NCI-H446 treated with DMSO at 0.1 percent for 48 hours (cell line): ENCODE measurements at places on chromosomes 3 and 15.
A peak's percentile ranks its signal among the peaks of the same experiment; 100 is the strongest.

- DNase-seq: no peak
Observed at GRCh38 chr15:57312006-57312317, 64.3 kb upstream of the CGNL1 start.

- no peak for DNase-seq
Observed at GRCh38 chr3:12994357-12994606, 78.9 kb downstream of the IQSEC1 start.

DNA sequence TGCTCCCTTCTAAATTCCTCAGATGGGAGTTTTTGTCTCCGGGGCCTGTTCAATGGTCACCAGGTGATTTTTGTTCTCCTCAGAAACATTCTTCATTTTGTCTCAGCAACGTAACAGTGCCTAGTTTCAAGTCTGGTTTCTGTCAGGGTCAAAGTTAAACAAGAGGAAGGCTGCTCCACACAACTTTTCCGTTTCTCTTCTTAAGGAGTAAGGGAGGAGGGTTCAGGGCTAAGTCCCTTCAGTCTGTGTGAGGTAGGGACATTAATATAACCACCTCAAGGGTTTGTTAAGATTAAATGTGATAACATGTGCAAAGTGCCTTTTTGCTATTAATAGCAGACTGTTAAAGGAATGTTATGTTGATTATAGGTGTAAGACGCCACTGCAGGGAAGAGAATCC lies 41.8 kb downstream of the HOMER2 start:
- no peak for DNase-seq

DNA sequence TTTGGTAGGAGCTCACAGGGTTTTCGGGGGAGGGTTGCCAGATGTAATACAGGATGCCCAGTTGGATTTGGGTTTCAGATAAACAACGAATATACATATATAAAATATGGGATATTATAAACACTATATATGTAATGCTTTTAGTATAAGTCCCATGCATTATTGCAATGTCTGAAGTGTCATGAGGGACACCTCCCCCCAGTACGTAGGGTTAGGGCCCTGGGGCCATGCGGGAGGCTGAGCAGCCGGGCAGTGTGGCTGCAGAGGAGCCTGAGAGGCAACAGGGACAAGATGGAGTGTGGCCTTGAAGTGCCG lies 148.9 kb downstream of the SMAD6 start:
- DNase-seq: no peak

DNA sequence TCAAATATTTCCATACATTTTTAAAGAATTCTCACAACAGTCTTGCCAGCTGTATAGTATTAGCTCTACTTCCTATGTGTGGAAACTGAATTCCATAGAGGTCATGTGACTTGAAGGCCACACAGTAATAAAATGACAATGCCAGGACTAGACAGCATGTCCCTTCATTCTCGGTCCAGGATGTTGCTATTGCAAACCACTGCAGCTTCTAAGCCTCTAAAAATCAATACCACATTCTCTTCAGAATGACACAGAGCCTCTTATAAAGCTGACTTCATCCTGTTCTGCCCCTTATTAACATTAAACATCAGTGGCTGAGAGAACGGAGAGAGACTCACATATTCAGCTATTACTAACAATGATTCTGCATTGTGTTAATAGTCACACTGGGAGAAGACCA lies 240.3 kb upstream of the PEX5L start:
- no peak for DNase-seq

DNA sequence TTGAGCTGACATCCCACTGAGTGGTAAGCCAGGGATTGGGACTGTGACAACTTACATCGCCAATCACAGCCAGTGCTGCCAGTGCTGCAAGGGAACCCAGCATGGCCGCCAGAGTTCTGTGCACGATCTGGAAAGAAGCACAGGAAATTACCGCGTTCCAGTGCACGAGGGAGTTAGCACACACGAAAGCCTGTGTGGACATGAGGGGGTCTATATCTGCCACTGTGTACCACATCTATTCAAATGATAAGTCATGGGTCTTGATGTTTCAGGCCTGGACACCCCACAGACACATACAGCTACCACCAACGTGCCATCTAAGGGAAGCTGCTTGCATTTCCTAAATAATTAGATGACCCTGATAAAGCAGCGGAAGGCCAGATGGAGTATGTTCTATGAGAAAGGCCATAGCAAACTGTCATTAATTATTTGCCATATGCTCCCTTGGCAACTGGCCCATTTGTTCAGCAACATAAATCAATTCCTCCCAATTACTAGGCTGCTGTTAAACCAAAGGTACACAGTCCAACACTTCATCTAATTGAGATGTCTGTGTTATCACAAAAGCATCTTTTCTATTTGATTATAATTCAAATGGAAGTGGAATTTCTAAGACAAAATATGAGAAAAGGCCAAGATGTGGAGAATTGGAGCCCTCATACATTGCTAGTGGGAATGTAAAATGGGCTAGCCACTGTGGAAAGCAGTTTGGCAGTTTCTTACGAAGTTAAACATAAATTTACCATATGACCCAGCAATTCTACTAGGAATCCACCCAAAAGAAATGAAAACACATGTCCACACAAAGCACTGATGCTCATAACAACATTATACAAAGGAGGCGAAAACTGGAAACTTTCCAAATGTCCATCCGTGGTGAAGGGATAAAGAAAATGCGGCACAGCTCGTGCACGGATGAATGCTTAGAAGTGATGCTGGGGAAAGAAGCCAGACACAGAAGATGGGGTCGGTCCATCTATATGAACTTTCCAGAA lies 108.3 kb downstream of the OCA2 start:
- DNase-seq: peak; percentile 77

DNA sequence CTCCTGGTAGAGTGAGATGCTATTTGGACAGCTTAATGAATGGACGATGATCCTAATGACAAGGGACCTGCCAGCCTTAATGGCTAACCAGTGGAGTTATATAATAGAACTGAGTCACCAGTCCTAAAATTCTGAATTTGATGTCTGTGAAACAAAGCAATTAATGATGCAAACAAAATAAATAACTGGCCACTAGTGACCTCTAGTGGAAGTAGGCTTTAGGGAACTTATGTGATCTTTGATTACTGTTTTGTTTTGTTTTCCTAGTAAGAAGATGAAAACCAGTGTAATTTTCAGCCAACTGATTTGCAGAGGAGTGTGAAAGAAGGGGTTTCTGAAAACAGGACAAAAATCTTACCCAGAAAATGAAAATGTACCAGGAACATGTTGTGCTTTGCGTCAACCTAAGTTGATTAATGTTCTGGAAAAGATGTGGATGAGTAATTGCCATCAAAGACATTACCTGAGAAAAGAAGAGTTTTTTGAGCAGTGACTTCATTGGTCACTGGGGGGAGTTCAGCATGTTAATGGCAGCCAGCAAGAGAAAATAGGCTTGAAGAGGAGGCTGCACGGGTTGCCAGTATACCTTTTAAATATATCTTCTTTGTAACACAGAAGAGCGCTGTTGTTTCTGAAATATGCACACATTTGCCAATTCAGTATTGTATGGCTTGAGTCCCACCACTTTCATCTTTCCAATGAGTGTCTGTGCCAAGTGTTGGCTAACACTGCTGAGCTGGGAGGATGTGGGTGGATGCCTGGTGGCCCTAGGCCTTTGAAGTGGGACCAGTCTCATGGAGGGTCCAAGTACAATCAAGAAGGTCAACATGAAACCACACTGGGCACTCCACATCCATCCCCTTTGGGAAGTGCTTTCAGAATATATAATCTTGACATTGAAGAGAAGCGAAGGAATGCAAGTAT lies 9.3 kb downstream of the VEPH1 start:
- DNase-seq: peak; percentile 62

DNA sequence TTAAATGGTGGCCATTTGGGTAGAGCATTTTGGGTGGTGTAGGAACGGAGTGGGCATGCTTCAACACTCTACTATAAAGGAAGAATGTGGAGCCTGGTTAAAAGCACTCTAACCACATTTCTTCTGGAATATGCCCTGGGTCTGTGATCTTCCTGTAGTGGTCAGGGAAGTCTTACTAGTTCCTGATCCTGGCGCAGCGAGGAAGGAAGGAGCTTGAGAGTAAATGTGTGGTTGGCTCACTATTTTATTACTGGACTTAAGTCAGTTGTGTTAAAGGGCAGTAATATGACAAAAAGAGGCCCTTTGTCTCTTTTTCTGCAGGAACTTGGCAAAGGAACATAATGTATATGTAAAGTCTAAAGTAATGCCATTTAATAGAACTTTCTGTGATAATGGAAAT lies 197.6 kb upstream of the ZPLD1 start:
- DNase-seq: no peak

DNA sequence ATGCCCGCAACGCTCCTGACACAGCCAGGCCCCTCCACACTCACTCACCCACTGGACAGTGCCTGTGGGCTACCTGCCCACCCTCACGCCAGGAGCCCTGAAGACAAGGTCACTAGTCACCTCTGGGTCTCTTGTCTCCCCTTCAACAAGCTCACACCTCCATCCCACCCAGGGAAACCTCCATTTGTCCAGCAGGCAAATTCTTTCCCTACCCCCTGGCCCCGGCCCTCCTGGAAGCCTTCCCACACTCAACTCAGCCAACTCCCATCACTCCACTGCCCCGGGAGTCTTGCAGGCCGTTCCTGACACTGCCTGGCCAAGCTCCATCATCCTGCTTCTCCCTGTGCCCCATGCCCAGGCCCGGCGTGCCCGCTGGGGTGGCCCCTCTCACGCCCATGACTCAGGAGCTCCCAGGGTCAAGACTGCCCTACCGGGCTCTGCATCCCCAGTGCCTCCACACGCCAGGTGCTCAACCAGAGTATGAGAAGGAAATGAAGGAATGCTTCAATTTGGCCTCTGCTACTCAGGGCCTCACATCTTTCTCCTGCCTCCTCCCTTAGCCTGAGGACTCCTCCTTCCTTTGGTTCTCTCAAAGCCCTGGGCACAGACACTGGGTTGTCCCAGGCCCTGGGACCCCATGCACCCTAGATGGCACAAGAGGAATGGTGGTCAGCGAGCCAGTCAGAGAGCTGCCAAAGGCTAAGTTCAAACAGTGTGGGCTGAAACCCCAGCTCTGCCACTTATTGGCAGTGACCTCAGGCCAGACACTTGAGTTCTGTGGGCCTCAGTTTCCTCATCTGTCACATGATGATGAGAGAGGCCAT lies 88.6 kb downstream of the SEC22A start:
- no peak for DNase-seq

GRCh38 chr15:79212589-79213157 lies 69.8 kb upstream of the ANKRD34C start:
- no peak for DNase-seq

DNA sequence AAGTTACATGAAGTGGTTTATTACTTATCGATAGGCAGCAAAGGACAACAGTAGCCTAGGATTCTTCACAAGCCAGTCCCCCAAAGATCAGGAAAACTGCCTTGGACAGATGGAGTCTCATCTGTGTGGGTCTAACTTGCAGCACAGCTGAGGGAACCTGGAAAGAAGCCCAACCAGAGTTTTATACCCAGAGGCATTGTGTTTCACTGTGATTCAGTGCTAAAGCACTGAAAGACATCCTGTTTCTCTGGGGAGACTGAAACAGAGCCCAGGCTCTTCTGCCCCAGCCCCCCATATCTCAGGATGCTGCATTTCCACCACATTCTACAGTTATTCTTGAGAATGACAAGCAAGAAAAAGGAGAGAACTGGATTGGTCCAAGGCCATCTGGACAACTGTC lies 48.2 kb upstream of the PYDC2 start:
- peak; percentile 60 for DNase-seq

DNA sequence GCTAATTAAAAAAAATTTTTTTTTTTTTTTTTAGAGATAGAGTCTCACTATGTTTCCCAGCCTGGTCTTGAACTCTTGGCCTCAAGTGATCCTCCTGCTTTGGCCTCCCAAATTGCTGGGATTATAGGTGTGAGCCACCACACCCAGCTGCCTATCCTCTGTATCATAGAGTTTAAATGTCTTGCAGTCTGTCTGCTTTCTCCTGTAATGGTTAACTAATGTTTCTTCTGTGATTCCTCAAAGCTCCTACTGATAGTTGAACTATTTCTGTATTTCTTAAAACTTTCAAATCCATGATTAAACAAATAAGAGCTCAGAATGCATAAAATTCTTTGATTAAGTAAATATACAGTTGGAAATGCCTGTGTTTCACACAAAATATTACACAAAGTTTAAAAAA lies 115.4 kb upstream of the TPM1 start:
- DNase-seq: no peak

GRCh38 chr3:6250167-6250566 lies 610.7 kb upstream of the GRM7 start:
- DNase-seq: no peak

DNA sequence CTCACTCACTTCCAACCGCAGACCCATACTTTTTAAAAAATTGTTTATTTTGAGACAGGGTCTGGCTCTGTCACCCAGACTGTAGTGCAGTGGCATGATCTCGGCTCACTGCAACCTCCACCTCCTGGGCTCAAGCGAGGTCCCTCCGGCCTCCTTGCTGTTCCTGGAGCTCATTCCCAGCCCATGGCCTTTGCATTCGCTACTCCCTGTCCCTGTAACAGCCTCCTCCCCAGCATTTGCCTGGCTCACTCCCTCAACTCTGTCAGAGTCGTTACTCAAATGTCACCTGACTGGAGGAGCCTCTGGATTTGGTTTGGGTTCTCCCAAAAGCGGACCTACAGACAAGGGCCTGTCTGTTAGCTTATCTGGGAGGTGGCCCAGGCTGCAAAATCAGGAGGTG lies 432.6 kb upstream of the PROK2 start:
- no peak for DNase-seq

DNA sequence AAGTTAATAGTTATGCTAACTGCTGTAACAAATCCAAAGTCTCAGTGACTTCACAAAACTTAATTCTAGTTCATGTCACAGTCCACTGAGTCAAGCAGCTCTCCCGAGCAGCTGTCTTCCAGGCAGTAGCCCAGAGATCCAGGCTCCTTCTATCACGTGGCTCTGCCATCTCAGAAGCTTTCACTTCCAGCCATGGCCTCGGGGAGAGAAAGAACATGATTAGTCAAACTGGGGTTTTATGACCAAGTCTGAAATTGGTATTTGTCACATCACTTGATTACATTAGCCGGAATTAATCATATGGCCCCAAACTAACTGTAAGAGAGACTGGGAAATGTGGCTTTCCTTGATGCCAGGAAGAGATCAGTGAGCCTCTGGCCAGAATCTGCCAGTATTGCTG lies 70.2 kb upstream of the DGKG start:
- DNase-seq: no peak

GRCh38 chr3:167854846-167855245 lies 119.3 kb downstream of the SERPINI1 start:
- no peak for DNase-seq

GRCh38 chr15:25713736-25714537 lies 149.2 kb downstream of the ATP10A start:
- no peak for DNase-seq

- no peak for DNase-seq
Observed at GRCh38 chr3:175861916-175862315, 1002.8 kb downstream of the NAALADL2 start.

- no peak for DNase-seq
Observed at GRCh38 chr3:100002599-100003350, 111.5 kb downstream of the FILIP1L start.

- DNase-seq: no peak
Observed at GRCh38 chr3:99639579-99639978, 1.2 kb downstream of the COL8A1 start.

- no peak for DNase-seq
Observed at GRCh38 chr3:16994854-16995525, 110.2 kb downstream of the PLCL2 start.
